ENCODE measurements at places on chromosomes 3 and 15.

DNA sequence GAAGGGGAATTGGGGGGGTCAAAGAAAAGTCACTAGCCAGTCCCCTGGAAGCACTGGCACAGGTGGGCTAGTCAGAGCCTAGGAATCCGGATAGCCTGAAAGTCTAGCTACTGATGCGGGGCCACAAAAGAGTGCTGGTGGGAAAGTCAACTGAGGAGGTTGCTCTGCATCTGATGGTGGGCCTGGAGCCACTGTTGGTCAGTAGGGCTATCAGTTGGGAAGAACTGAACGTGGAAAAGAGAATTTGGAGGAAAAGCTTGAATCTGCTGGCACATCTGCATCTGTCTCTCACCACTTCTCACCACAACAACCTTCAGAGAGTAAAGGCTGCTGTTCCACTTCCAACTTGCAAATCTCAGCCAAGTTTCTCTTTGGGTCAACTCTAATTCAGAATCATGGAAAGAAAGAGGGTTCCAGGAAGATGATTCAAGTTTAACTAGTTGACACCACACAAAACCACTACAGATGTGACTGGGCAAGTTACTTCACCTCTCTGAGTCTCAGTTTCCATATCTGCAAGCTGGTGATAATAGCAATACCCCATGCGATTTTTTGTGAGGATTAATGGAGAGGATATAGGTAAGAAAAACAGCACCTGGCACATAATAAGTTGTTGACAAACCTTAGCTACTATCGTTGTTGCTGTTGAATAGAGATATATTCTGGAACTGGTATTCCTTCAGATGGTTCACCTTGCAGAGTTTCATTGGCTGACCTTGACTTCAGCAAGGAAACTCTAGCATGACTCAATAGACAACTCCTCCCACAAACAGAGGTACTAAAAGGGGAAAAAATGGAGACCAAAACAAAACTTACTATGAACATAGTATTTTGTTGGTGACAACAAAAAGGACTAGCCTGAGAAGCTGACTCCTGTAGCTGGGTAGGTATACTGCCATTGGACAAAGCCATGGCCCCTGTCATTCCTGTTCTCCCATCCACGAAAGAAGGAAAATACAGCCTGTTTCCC lies 280.2 kb upstream of the STT3B start:
- DNase-seq, result no peak

DNA sequence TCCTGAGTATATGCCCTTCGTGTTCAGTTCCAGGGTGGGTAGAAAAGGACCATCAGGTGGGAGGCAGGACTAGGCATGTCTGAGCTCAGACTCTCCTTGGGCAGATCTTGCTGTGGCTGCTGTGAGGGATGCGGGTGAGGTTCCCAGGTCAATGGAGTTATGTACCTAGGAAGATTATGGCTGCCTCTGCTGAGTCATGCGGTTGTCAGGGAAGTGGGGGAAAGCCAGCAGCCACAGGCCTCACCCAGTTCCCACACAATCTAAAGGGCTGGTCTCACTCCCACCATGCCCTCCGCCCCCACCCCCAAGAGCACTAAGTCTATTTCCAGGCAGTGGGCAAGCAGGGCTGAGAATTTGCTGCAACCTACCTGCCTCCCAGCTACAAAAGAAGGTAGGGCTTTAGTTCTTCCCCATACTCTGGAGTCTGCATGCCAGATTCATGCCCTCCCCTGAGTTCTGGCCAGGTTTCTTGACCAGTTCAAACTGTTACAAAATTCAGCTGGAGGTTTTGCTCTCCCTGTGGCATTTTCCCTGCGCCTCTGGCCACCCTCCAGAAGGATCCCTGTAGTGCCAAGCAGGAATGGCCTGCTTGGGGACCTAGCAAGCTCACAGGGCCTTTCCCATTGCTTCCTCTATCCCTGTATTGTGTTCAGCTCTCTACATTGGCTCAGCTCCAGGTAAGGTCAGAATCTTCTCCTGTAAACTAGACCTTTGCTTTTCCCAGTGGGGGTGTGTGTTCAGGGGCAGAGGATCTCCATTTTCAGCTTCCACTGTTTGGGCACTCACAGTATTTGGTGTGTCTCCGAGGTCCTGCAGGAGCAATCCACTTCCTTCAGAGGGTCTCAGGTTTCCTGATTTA lies 12.7 kb upstream of the TMCO5A start:
- DNase-seq, result no peak

DNA sequence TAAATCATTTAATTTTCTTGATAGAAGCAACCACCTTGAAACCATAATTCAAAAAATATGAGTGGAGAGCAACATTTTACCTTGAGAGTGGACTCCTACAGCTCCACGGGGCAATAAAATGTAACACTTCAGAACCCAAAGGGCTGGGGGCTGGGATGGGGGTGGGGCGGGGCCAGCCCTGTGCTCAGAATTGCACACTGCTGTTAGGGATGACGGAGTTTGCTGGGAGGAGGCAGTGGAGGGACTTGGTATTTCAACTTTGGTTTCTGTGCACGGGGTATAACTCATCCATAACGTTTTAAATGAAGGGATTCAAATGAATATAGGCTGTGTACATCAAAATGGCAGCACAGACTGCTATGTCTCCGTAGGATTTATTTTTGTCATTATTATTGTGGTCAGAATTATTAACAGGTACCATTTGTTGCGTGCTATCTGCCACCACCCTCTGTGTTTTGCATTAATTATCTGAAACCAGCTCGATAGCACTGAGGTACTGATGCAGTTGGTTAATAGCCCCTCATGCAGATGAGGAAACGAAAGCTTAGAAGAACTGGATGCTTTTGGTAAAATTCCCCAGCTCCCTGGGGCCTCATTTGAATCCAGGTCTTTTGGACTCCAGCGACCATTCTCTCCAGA lies 29.4 kb upstream of the WNT5A start:
- no peak for DNase-seq

- DNase-seq, result no peak
Observed at GRCh38 chr3:143445118-143445517, 325.5 kb downstream of the CHST2 start.

GRCh38 chr15:28117432-28117990 lies 18.4 kb upstream of the OCA2 start:
- DNase-seq, result no peak

DNA sequence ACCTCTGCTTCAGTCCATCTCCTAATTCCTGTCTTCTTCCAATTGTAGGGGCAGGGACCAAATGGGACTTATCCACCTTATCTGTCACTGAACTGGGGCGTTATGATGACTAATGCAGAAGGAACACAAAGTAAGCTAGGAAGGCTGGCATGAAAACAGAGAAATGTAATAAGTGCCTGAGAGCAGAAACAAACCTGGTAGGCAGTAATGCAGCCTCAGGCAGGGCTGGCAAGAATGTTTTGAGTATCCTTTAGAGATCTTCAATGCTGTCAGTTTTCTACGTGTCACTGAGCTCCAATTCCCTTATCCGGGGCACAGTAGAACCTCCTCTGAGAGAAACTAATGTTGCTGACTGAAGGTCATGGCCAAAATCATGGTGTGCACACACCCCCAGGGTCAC lies 246.2 kb upstream of the TBL1XR1 start:
- no peak for DNase-seq

DNA sequence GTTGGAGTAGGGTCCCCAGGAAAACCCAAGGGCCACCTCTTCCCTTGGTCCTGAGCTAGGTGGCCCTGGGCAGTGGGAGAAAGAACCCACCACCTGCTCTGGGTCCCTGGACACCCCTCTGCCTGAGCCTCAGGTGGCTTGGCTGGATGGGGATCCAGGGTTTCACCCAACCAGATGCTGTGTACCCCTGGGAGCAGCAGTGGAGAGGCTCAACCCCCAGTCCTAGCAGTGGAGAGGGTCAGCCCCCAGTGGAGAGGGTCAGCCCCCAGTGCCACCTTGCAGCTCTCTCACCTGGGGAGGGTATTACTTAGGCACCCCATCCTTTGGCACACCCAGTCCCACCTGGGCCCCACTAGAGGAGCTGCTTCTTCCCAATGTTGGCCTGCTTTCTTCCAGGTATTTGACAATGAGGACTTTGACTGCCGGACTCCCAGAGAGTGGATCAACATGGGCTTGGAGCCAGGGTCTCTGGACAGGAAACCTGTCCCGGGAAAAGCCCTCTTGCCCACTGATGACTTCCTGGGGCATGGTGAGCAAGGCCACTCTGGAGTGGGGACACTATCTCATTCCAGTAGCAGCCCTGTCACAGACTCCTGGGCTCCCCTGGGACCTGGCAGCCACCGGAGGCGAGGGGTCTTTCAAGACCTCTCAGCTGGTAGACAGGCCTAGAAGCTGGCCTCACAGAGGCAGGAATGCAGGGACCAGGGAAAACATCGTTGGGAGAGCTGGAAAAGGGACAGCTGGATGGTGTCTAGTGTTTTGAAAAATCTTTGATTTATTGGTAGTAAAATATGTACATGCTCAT lies 11.6 kb downstream of the DNAH1 start:
- DNase-seq, result no peak

DNA sequence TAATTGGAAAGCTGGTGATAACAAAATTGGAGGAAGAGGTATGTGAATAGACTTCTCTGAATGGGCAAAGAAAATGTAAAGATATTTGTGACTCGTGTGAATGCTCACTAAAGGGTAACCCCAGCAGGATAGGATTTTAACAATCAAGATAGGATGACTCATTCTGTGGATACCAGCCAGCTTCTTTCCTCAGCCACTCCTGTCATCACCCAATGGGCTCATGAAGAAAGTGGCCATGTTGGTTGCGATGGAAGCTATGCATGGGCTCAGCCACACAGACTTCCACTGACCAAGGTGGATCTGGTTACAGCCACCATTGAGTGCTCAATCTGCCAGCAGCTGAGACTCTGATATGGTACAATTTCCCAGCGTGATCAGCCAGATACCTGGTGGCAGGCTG lies 40.9 kb downstream of the STRIT1 start:
- DNase-seq, result no peak

GRCh38 chr3:14146381-14147065 lies 21.7 kb downstream of the TMEM43 start:
- no peak for DNase-seq

GRCh38 chr3:107845380-107846278 lies 245.2 kb downstream of the CD47 start:
- no peak for DNase-seq

DNA sequence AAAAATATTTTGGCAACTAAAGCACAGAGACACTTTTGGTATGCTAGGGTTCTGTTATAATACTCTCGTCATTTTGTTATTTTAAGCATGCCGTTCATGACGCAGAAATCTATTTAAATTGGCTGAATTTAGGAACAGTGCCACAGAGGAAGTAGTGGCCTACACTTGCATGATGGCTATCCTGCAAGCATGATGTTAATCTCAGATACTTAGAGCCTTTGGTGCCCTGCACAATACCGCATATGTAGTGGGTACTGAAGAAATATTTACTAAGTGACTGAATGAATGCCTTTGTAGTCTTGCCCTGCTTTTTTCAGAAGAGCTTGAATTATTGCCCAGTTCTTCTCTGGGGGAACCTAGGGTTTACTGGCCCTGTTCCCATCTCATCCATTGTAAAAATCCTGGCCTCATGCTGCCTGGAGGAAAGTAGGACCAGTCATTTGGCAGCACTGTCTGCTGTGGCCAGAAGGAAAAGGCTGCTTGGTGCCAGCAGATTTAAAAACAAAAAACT lies 79.0 kb downstream of the SERPINI1 start:
- no peak for DNase-seq

DNA sequence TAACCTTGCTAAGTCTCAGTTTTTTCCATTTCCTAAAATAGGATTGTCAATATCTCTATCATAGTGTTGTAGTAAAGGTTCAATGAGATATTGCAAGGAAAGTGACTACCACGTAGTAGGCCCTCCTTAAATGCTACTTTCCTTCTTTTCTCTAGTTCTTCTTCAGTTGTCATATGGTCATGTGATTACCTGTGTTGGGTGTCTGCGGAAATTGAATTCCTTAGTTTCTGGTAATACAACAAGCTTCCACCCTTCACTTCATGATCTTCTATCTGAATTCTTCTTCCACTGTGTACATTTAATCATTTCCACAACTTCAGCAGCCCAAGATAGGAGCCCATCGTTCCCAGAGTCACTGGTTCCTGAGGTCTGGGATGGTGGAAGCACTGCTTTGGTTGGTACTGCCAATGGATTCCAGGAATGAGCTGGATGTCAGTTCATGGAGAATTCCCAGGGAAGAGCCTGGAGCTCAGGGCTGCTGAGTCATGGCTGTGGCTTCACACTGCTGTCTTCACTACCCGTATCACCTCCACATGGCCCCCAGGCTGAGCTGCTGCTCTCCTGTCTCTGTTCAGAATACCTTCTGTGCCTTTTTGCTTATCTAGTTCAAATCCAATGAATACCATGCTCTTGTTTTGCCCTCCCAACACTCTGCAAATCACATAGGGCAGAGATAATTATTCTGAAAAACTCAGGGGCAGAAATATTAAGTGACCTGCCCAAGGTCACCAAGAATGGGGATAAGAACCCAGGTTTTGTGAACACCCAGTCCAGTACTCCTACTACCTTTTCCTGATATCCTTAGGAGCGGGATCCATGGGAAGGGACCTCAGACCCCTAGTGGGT lies 98.6 kb downstream of the RPL39L start:
- no peak for DNase-seq

- no peak for DNase-seq
Observed at GRCh38 chr3:101202640-101203039, 117.7 kb downstream of the IMPG2 start.

DNA sequence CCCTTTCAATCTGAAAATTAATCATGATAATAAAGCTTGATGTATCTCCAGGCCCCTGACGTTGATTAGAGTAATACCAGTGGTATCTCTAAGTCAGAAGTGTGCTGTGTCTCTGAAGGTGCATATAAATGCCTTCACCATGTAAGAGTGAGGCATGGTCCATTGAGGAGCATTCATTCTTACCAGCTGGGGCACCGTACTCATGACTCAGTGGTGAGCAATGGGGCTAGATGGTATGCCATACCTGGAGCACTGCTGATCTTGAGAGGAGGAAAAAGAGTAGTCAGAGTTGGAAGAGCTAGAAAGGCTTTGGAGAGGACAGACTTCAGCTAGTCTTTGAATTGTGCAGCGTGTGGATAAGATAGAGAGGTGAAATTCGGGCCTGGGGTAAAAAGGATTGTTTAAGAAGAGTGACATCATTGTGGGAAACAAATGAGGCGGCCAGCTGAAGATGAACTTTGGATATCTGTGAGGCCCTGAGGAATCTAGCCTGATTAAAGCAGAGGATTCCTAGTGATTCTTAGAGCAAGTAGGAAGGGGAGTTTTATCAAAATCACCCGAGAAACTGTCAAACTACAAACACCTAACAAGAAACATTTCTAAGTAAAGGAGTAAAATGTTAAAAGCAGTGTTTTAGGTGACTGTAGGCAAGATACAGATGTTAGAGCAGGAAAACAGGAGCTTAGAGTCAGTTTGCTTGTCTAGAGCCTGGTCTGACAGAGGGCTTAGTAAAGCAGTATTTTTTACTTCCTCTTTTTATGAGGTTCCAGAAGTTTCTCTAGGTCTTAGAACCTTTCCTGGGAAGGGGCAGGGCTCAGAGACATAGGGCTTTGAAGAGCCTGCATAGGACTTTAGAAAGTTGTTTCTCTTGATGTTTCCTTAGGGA lies 13.6 kb downstream of the TMOD3 start:
- no peak for DNase-seq

- DNase-seq, result peak; percentile 4
Observed at GRCh38 chr3:147373301-147373700, 33.0 kb downstream of the ZIC4 start.

- peak; percentile 83 for DNase-seq
Observed at GRCh38 chr15:92091155-92091734, 237.7 kb downstream of the SLCO3A1 start.

GRCh38 chr3:43817064-43817463 lies 126.3 kb downstream of the ABHD5 start:
- no peak for DNase-seq

Measured in endothelial cell (in vitro differentiated cells).